ENCODE measurements at places on chromosomes 5 and 9. TPM values are rescaled to one million over a fixed set of nuclear protein-coding genes. Genes with fewer than 3 reads are reported as not detected.

DNA sequence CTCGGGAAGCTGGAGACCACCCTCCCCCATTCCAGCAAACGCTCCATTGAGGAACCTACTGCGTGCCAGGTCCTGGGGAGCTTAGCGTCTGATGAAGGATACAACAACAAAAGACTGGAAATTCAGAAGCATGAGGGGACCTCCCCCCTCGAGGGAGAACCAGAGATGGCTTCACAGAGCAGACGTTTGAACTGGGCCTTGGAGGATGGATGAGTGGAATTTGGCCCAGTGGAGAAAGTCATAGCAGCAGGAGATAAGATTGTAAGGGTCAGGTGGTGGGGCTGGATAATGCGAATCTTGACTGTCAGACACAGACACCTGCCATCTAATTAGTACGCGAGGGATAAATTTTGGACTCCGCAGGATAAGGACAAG is 1.2 kb upstream of the SLC25A51 start:
- H3K36me3 ChIP-seq = peaks cover 5% of the 10 kb centered on the region
- DNase-seq = no peak
- H3K4me1 ChIP-seq = peaks cover 17% of the 10 kb centered on the region
- peak overlapping the region; percentile 90 for H3K27ac ChIP-seq
- H3K4me3 ChIP-seq = peak overlapping the region; percentile 74

DNA sequence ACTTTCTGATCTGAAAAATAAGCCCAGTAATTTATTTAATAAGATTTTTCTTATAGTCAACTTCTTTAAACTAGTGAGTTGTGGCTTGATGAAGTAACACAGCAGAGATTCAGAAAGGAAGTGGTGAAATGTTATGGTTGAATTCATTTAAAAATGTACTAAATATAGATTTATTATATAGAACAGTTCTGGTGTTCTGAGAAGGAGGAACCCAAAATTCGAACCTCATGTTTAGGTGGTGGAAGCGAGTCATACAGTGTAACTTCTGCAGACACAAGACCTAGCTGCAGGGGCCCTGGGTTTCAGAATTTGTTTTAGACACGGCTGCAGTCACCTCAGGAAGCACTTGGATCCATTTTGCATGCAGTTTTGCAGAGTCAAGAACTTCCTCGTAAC is 188.2 kb downstream of the TRIO start:
- H3K4me3 ChIP-seq = no peak overlapping the region
- DNase-seq = no peak
- no peaks in the 10 kb centered on the region for H3K27me3 ChIP-seq
- no peak overlapping the region for H3K27ac ChIP-seq

LHX6 gene
- total RNA-seq = 2.1 TPM

NEUROG1 gene
- not detected for total RNA-seq

PCDHA10 gene
- 0.83 TPM for total RNA-seq

TMEM174 gene
- not detected for total RNA-seq

GRCh38 chr5:135446615-135447014 is 533 bp downstream of the DCANP1 start:
- no peaks in the 10 kb centered on the region for H3K36me3 ChIP-seq
- no peaks in the 10 kb centered on the region for H3K27me3 ChIP-seq
- no peak for DNase-seq
- no peak overlapping the region for H3K27ac ChIP-seq
- peaks cover 9% of the 10 kb centered on the region for H3K4me1 ChIP-seq
- no peak overlapping the region for H3K4me3 ChIP-seq

DNA sequence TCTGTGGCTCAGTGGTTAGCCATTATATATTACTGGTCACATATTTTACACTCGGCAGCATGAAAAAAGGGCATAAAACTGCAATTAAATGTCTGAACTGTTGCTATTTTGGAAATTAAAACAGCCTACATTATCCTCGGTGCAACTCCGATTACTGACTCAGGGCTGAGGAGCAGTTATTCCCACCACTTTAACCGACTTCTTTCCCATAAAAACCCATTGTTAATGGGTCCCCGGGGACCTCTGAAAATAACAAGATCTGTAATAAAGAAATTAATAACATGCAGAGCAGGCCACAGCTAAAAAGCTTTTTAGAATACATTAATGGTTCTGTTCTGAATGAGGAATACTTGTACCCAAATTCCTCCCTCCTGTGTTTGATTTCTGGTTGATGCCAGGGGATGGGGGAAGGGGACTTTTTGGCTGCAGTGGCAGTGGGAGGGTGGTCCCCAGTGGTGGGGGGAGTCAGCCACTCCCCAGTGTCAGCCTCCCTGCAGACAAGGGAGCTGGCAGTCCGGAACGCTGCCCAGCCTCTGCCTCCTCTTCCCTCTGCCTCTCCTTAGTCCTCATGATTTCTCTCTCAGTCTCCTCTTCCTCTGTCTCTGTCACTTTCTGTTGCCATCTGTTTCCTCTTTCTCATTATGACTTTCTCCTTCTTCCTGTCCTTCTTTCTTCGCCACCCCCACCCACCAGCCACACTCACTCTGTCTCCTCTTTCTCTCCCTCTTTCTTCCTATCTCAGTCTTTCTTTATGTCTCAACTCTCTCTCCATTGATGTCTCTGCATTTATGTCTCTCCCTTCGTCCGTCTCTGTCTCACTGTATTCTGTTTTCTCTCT is 59.0 kb upstream of the ZBTB43 start:
- DNase-seq = peak; percentile 84
- H3K27me3 ChIP-seq = no peaks in the 10 kb centered on the region
- H3K27ac ChIP-seq = no peak overlapping the region
- no peaks in the 10 kb centered on the region for H3K4me1 ChIP-seq
- H3K36me3 ChIP-seq = no peaks in the 10 kb centered on the region
- H3K4me3 ChIP-seq = no peak overlapping the region

GRCh38 chr9:26229324-26230054 is 551.2 kb upstream of the TUSC1 start:
- no peaks in the 10 kb centered on the region for H3K27me3 ChIP-seq
- H3K27ac ChIP-seq = no peak overlapping the region
- H3K4me1 ChIP-seq = no peaks in the 10 kb centered on the region
- no peak overlapping the region for H3K4me3 ChIP-seq
- no peak for DNase-seq
- H3K36me3 ChIP-seq = no peaks in the 10 kb centered on the region

LIX1 gene
- 1.2 TPM for total RNA-seq

GRCh38 chr5:6398570-6399230 is 20.4 kb upstream of the MED10 start:
- H3K4me1 ChIP-seq = no peaks in the 10 kb centered on the region
- no peak for DNase-seq
- H3K27me3 ChIP-seq = peaks cover 33% of the 10 kb centered on the region
- no peaks in the 10 kb centered on the region for H3K36me3 ChIP-seq

DNA sequence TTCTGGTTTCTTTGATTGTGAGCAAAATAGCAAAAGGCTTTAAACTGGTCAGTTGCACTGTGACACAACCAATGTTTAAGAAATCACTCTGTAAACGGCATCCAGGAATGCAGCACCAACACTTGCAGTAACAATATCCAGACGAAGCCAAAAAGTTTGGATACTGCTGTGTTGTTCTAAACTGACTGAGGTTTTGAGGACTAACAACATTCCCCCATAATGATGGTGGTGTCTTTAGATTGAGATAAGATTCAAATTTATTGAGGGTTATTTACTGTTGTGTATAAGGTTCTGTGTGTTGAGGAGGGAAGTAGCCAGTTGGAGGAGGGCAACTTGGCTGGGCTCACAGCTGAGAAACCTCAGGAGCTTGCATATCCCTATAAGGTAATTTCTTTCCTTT is 353.6 kb downstream of the BNC2 start:
- no peak for DNase-seq
- peaks cover 74% of the 10 kb centered on the region for H3K4me1 ChIP-seq
- H3K27me3 ChIP-seq = no peaks in the 10 kb centered on the region
- H3K27ac ChIP-seq = peak overlapping the region; percentile 71

DNA sequence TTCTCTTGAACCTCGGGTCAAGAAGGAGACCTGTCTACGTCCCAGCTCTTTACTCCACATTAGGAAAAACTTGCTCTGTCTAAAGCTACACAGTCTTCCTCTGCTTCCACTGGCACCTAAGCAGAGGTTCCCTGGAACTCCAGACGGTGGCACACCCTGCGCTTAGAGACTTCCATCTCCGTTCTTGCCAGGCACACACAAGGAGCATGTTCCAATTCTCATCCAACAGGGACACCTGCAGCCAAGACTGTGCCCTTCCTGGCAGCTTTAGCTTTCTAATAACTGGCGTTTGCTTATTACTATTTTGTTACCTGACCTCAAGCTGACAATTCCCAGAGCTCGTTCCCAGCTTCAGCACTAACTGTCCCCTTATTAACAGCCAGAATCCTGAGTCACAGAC is 16.0 kb downstream of the CAPSL start:
- DNase-seq = no peak
- no peak overlapping the region for H3K27ac ChIP-seq
- no peaks in the 10 kb centered on the region for H3K36me3 ChIP-seq
- H3K27me3 ChIP-seq = peaks cover 55% of the 10 kb centered on the region

GRCh38 chr5:100464418-100464817 is 70.8 kb upstream of the FAM174A start:
- H3K27ac ChIP-seq = no peak overlapping the region
- no peak overlapping the region for H3K4me3 ChIP-seq
- no peak for DNase-seq
- H3K27me3 ChIP-seq = no peaks in the 10 kb centered on the region

DCANP1 gene
- not detected for total RNA-seq

- peaks cover 22% of the 10 kb centered on the region for H3K4me1 ChIP-seq
- no peak overlapping the region for H3K4me3 ChIP-seq
- H3K27ac ChIP-seq = peak overlapping the region; percentile 75
- no peaks in the 10 kb centered on the region for H3K27me3 ChIP-seq
Measured at GRCh38 chr5:43573058-43573457, 16.2 kb upstream of the PAIP1 start.

DNA sequence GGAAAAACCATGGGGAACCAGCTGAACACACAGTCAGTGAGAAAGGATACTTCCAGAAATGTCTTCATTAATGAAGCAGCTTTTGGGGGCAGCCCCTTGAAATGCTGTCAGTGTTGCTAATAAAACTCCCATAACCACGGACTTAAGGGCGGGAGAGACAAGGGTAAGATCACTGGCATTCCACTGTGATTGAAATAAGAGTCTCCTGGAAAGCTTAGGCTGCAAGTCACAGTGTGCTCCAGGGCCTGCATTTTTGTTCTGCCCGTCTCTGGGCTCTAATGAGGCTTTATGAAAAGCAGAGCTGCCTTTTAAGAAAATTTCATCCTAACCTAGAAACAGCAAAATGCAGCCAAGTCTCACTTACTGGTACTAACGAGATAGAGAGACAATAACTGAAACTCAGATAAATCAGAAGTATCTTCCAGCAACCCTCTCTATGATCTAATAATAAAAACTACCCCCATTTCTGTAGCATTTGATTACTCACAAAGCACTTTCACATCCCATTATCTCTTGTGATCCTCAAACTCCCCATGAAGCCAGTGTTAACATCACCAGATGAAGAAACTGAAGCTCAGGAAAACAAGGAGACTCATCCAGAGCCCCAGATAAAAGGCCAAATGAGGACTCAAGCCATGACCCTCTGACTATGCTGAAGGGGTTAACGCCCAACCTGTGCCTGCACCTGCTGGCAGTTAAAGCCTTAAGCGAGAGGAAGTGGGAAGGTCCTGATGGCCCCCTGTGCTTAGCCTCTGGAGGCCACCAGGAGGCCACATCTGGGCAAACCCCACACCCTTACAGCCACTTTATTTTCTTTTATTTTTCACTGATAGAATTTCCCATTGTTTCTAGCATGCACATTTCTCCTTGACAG is 37.5 kb downstream of the SPOCK1 start:
- H3K36me3 ChIP-seq = no peaks in the 10 kb centered on the region
- H3K27ac ChIP-seq = no peak overlapping the region
- DNase-seq = no peak
- H3K4me3 ChIP-seq = no peak overlapping the region

VDAC1 gene
- total RNA-seq = 125 TPM

SLC1A3 gene
- total RNA-seq = 26.5 TPM

- H3K36me3 ChIP-seq = no peaks in the 10 kb centered on the region
- DNase-seq = no peak
- no peak overlapping the region for H3K4me3 ChIP-seq
- H3K27me3 ChIP-seq = no peaks in the 10 kb centered on the region
Measured at GRCh38 chr9:134395737-134396257, 69.5 kb downstream of the RXRA start.

GRCh38 chr9:70006306-70006705 is 37.3 kb upstream of the MAMDC2 start:
- H3K27ac ChIP-seq = no peak overlapping the region
- no peak overlapping the region for H3K4me3 ChIP-seq
- peaks cover 24% of the 10 kb centered on the region for H3K4me1 ChIP-seq
- H3K36me3 ChIP-seq = no peaks in the 10 kb centered on the region

DNA sequence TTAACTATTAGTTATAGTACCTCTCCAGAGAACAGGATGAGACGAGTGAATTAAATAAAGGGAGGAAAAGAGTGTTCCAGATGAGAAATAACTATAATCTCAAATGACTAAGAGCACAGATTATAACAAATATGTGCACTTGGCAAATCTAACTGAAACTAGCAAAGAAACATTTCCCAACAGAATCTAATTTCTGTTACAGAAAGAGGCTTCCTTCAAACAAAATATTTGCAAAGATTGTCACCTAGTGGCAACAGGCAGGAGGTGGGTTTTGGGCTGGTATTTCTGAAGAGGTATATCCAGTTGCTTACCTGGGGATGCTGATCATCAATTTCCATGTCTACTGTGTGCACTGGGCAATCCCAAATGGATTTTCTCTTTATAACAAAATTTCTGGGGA is 5.6 kb upstream of the SPDL1 start:
- H3K4me3 ChIP-seq = no peak overlapping the region
- H3K4me1 ChIP-seq = no peaks in the 10 kb centered on the region
- no peak overlapping the region for H3K27ac ChIP-seq
- H3K27me3 ChIP-seq = no peaks in the 10 kb centered on the region

- H3K4me1 ChIP-seq = no peaks in the 10 kb centered on the region
- DNase-seq = no peak
- H3K36me3 ChIP-seq = peaks cover 62% of the 10 kb centered on the region
- no peaks in the 10 kb centered on the region for H3K27me3 ChIP-seq
Measured at GRCh38 chr5:103021314-103021713, 98.6 kb downstream of the GIN1 start.
